Naive thymus-derived CD8-positive, alpha-beta T cell (primary cell): ENCODE measurements at places on chromosomes 1 and 21.

GRCh38 chr1:164308101-164308500 is 250.9 kb upstream of the PBX1 start:
- DNase-seq: no peak

- DNase-seq: peak; percentile 15
These were observed 14.2 kb downstream of the COL6A2 start for GRCh38 chr21:46111857-46112724.

- no peak for DNase-seq
These were observed 44.8 kb downstream of the NRDC start for GRCh38 chr1:51833700-51834099.

GRCh38 chr1:11585389-11585788 is 68.8 kb downstream of the FBXO2 start:
- DNase-seq: no peak

- DNase-seq: no peak
These were observed 7.1 kb upstream of the TMEM61 start for GRCh38 chr1:54973205-54973921.

GRCh38 chr1:35577071-35577998 is 4.2 kb downstream of the TFAP2E start:
- DNase-seq: peak; percentile 79

GRCh38 chr1:78716186-78716585 is 66.6 kb downstream of the IFI44 start:
- DNase-seq: no peak

DNA sequence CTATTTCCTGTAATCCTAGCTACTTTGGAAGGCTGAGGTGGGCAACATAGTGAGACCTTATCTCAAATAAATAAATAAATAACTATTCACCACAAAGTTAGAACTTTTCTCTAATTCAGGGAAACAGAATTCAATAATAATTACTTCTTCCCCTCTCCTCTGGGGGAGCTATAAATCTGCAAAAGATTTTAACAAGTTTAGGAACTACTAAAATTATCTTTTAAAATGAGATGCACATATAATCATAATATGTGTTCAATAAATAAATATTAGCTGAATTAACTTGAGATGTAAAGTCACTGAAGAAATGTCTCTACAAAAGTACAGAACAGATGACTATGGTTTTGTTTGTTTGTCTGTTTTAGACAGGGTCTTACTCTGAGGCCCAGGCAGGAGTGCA is 14.1 kb downstream of the WDR47 start:
- DNase-seq: no peak

DNA sequence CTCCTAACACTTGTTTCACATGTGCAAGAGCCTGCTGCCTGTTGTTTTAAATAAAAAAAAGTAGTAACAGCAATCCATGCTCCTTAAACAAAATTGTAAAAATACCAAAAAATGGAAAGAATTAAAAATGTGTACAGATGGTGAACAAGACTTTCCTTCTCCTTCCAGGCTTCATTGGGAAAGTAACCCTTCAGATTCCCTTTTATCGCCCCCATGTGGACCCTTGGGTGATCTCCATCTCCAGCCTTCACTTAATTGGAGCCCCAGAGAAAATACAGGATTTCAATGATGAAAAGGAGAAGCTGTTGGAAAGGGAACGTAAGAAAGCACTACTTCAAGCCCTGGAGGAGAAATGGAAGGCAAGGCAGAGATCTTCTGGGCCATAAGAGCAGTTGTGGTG is 14.2 kb downstream of the VPS13D start:
- no peak for DNase-seq

GRCh38 chr1:201408176-201408833 is 9.2 kb upstream of the LAD1 start:
- DNase-seq: peak; percentile 60

GRCh38 chr1:219467524-219467923 is 145.4 kb downstream of the ZC3H11B start:
- no peak for DNase-seq

GRCh38 chr1:21027805-21028204 is 148.9 kb downstream of the EIF4G3 start:
- no peak for DNase-seq

GRCh38 chr1:234599617-234600417 is 10.2 kb downstream of the IRF2BP2 start:
- DNase-seq: peak; percentile 86

- DNase-seq: no peak
These were observed 27.8 kb downstream of the FBXO42 start for GRCh38 chr1:16324456-16324890.

GRCh38 chr1:92376345-92376744 is 77.5 kb downstream of the RPAP2 start:
- no peak for DNase-seq

DNA sequence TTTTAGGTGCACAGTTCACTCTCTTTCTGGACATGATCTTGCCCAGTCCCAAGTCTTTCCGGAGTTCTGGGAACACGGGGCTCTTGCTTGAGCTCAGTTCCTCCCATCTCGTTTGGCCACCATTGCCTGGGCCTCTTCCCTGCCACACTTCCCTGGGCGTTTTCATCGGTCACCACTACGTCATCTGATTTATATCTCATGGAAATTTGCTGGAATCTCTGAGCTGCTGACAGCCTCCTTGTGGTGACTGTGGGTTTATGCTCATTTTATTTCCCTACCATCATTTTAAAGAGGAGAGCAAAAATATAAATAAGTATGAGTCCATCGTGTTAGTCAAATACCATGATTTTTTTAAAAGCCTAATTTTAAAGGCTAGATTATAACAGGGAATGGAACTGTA is 449.1 kb upstream of the KAZN start:
- DNase-seq: no peak

GRCh38 chr1:101190441-101190840 is 46.4 kb upstream of the S1PR1 start:
- no peak for DNase-seq

- peak; percentile 51 for DNase-seq
These were observed at the start of gene SPSB1 for GRCh38 chr1:9292361-9293240. TSS of gene SPSB1 (plus strand) at chr1:9292894. CDS start at chr1:9355892, 62,998 bp downstream.

- DNase-seq: no peak
These were observed 142.8 kb downstream of the HUNK start for GRCh38 chr21:32015461-32016139.

- DNase-seq: no peak
These were observed 41.7 kb downstream of the WDR4 start for GRCh38 chr21:42837421-42838211.

- DNase-seq: peak; percentile 87
These were observed 26.5 kb upstream of the NTPCR start for GRCh38 chr1:232923739-232924386.

DNA sequence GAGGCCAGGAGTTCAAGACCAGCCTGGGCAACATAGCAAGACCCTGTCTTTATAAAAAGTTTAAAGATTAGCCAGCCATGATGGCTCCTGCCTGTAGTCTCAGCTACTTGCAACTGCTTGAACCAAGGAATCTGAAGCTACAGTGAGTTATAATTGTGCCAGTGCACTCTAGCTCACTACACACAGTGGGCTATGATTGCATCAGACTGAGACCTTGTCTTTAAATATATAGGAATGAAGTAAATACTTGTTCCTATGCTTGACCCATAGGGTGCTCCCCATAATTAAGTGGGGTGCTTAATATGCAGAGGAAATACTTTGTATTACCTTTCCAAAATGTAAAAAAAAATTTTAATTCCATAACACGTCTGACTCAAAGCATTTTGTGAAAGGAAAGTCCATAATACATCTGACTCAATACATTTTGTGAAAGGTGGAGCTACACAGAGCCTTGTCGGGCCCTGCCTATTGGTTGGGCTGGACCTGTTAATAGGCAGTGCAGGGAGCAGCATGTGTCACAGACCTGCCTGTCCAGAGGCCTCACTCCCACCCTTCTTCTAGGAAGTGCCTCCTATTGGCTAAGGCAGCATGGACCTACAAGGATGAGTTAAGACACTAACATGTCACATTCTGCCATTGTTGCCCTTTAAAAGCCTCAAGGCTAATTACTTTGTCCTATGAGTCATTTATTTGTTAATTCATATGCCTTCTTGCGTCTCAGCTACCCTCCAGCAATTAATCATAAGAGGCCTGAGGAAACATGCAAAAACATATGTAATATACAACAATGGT is 33.6 kb downstream of the CD58 start:
- no peak for DNase-seq

GRCh38 chr1:212518188-212519054 is 85.7 kb downstream of the NENF start:
- no peak for DNase-seq

GRCh38 chr1:12451560-12451900 is 166.5 kb downstream of the DHRS3 start:
- DNase-seq: no peak

- no peak for DNase-seq
These were observed 36.8 kb upstream of the RALGPS2 start for GRCh38 chr1:178688244-178688643.

DNA sequence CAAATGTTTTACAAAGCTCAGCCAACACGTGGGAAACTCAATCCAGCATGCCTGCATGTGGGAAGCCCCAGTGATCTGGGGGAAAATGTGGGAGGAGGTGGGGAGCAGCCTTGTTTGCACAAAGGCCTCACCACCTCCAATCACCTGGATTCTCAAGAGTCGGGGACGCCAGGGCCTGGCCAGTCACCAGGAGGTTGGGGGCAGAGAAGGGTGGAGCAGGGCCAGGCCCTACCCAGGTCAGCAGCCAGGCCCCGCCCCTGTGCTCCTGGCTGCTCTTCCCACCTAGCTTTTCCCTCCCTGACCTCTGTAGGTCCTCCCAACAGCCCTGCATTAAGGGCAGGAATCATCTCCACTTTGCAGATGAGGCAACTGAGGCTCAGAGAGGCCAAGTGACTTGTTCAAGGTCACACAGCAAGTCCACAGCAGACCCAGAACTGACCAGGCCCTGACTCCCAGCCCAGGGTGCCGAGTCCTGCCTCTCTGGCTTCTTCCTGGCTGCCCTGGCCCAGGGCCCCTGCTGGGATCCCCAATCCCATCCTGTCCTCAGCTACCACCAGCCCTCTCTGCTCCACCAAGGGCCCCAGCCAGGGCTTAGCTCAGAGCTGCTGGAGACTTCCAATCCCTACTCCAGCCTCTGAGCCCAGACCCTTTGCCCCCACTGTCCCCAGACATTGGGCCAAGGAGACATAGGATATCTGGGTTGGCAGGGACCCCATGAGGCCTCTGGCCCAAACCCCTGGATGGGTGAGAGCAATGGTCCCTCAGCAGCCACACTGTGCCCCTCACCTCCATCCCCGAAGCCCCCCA is 508.6 kb downstream of the PTPRU start:
- DNase-seq: no peak

- no peak for DNase-seq
These were observed 222.5 kb downstream of the SLC45A1 start for GRCh38 chr1:8540261-8540941.

GRCh38 chr1:207883660-207884250 is 27.2 kb downstream of the CD34 start:
- no peak for DNase-seq

GRCh38 chr21:36470294-36470693 is 9.6 kb downstream of the CLDN14 start:
- DNase-seq: no peak

GRCh38 chr1:156074661-156075060 is 7.6 kb downstream of the MEX3A start:
- no peak for DNase-seq

GRCh38 chr1:220711056-220711809 is 21.1 kb downstream of the C1orf115 start:
- DNase-seq: no peak

DNA sequence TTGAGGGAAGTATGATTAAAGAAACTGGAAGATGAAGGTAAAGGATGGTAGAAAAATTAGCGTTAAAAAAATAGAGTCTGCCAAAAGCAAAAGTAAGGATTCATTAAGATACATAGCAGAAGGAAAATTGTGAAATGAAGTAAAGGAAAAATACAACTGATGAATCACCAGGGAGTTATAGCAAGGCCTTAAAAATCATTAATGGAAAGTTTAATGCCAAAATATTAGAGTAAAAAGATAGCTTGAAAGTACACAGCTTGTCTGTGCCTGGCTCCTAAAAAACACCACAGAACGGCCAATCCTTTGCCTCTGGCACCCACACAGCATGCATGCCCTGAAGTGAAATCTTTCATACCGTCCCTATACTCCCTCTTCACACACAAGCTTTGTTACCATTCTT is 66.9 kb upstream of the APOBEC4 start:
- no peak for DNase-seq

DNA sequence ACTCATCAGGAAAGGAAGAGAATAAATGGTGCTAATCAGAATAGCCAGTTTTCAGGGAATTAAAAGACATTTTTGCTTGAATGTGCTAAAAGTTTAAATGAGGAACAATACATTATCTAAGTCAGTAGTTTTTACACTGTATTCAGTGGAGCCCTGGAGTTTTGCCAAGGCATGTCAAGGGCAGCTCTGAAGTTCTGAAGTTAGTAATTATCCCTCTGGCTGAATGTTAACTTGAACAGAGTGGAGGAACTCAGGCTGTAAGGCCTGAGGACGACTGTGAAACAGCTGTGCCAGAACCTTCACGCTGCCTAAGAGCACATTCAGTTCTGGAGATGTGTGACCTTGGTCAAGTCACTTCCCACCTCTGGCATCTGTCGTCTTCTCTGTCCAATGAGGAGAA is 68.1 kb downstream of the EDEM3 start:
- no peak for DNase-seq

GRCh38 chr1:206557636-206558473 is 50.5 kb downstream of the RASSF5 start:
- DNase-seq: peak; percentile 42

- no peak for DNase-seq
These were observed 18.8 kb upstream of the PHLDA3 start for GRCh38 chr1:201487742-201488141.

DNA sequence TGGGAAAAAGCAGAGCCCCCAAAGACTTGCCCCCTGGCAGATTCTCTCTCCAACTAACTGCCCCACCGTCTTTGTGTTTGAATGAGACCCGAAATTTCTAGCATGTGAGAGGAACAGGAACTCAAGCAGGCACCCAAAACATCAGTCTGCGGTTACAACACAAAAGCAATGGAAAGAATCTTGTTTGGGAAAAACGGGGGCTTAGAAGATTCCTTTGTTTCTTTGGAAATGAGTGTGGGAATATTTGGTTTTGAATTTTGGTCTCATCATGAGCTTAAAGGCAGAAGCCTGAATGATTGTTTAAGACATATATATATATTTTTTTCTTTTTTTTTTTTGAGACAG is 188.9 kb upstream of the TMEM51 start:
- no peak for DNase-seq

GRCh38 chr1:182259229-182259872 is 132.2 kb downstream of the GLUL start:
- DNase-seq: peak; percentile 53

DNA sequence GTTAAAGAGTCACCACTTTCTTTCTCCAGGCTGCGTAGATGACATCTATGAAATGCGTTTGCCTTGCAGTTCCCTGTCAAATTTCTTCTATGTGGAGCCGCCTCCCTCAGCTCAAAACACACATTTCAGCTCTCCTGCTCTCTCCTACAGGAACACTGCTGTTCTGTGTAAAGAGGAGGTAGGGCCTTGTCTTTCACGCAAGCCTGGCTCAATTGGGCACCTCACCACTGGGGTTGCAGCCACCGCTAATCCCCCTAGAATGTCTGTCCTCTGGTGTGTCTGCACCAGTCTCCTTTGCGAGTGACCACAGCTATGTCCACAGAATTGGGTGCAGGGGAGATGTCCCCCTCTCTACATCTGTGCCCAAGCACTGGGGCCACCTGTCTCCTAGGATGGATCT is 31.8 kb upstream of the CFHR4 start:
- no peak for DNase-seq
